Cortex of kidney (tissue), 1 donor: ENCODE measurements at places on chromosomes 11 and 22.

- DNase-seq: no peak
Observed at GRCh38 chr11:84024266-84024665, 738.1 kb upstream of the CCDC90B start.

DNA sequence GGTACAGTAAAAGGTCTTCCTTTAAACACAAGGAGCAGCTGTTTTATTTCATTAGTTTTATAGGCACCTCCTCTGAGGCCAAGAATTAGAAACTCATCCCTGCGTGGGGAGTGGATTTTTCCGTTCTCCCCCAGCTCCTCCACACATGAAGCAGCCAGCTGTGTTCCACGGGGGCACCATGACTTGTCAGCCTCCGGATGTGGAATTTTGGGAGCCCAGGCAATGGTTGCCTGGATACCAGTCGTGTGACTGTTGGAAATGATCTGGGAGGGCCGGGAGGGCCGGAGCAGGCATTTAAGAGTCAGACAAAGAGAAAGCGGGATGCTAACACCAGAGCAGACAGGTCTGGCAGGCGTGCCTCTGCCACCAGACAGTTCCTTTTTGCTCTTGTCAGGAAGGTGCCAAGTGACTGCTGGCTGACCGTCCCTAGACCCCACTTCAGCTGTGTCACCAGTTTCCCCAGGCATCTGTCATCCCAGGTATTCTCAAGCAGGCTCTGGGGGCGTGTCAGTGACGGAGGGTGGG lies 15.9 kb upstream of the CDC42EP2 start:
- DNase-seq: no peak

DNA sequence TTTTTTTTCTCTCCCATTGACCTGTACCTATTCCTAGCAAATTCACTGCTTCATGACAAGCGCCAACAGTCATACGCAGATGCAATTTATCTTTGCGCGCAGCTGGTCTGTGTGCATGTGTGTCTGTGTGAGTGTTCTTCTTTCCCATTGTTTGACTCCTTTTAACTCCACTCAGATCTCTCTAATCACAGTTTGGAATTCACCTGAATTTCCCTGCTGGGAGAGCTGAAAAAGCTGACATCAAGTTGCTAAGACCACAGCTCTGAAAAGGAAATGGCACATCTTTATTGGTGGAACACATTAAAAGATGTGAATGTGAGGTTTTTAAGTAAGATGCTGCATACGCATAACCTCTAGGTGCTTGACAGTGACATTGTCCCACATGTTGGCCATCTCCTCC lies 187.4 kb upstream of the MTMR2 start:
- DNase-seq: no peak

- no peak for DNase-seq
Observed at GRCh38 chr22:17267661-17268330, 48.6 kb upstream of the ADA2 start.

- DNase-seq: no peak
Observed at GRCh38 chr11:114162719-114163123, 103.2 kb downstream of the ZBTB16 start.

DNA sequence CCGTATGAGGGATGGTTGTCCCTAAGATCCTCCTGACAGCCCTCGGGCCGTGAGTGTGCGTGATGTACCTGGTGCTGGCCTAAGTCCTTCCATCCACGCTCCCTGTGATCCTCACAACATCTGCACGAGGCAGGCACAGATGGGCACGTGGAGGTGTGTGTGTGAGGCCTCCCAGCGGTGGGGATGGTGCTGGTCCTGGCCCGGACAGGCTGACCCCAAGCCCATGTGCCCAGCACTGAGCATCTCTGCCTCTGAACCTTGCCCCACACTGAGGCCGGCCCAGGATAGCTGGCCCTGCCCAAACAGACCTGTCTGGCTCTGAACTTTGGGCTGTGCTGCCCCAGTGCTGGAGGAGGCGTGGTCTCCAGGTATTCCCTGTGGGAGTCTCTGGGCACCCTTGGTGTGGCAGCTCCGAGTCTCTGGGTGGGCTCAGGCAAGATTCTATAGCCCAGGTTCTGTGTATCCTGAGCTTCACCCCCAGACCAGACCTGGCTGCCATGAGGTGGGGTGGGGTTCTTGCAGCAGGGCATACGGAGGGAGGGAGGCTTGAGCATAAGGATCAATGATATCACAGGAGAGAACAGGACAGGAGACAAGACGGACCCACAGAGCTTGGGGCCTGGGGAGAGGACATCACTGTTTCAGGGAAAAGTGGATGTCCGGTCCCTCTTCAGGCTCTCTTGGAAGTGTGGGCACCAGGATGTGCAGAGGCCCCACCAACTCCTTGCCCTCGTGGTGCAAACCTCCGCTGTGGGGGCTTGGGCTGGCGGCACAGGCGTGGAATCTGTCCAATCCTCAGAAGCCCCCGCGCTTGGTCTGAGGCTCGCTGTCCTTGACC lies 881.8 kb downstream of the BRD1 start:
- no peak for DNase-seq

DNA sequence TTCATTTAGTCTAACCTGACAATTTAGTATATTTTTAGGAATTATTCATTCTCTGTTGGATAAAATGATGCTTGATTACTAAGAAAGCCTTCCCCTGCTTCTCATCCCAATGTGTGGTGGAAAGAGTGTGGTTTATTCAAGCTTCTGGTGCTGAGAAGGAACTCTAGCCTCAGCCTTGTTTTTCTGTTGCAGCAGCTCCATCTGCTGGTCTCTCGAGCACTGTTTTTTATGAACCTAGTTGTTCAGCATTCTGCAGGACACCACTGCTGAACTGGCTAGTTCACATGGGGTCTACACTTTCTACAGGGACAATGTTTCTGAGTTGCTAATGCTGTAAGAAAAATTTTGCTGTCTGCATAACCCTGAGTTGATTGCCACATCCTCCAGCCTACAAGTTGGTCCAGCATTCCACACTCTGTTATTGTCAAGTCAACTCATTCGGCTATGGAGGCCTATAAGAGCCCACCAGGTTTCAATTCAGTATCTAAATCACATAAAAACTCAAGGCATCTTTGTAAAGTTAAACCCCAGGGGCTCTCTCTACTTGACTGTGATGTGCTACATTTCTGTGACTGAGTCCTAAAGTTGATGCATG lies 14.3 kb downstream of the OR2AG2 start:
- no peak for DNase-seq

DNA sequence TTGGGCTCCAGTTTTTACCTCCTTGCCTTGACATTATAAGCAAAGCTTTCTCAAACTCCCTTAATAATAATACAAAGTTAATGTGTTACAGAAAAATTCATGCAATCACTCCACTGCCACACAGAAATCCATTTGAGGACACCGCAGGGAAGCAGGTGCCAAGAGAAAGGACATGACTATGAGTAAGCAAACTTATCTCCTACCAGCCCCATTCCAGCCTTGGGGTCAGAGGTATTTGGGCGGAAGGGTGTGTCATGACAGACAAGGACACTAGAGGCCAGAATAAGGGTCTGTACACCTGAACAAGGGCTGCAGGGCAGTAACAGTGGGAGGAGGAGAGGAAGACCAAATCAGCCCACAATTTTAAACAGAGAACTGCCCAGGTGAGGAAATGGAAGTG lies 5.9 kb downstream of the GNG3 start:
- DNase-seq: no peak

- DNase-seq: no peak
Observed at GRCh38 chr11:66316849-66317251, at the start of gene CD248. CD248 (minus strand) TSS chr11:66317044; CDS start chr11:66317027, 17 bp downstream.

DNA sequence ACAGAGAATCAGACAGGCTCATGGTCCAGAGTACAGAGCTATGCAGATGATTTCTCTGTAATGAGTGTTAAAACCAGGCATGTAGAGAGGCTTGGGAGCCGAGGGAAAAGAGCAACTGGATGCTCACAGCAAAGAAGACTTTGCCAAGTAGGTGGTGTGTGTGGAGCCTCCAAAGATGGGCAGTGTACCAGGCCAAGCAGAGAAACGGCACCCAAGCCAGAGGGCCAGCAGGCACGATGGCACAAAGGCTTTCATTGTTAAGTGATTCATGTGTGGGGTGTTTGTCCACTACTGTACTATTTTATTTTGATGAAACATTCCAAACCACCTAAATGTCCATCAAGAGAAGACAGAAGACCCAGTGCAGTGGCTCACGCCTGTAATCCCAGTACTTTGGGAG lies 11.1 kb downstream of the RANGAP1 start:
- DNase-seq: no peak

DNA sequence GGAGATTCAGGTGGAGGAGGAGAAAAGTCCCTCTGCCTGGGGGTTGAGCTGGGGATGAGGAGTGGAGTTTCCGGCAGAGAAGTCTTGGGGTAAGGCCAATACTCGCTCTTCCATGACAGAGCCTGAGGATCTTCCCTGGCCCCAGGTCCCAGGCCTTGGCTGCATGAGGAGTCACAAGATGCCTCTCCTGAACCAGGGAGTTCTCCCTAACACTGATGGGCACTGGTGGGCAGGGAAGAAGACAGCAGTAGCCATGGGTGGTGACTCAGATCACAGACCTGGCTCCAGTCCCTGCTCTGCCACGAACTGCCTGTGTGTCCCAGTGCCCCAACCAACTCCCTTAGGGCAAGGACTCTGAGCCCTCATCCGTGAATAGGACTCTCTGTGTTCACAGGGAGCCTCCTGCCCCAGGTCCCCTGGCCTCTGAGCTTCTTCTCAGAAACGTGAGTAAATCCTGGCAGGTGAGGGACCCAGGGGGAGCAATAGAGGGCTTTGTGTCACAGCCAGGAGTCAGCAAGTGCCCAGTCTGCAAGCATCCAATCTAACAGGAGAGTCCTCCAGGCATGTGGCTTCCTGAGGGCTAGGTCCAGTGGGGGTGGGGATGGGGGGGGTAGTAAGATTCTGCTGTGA lies 45.5 kb upstream of the FTH1 start:
- DNase-seq: no peak

GRCh38 chr22:35519306-35520000 lies 21.2 kb upstream of the RASD2 start:
- DNase-seq: no peak

- no peak for DNase-seq
Observed at GRCh38 chr22:18058371-18059093, 19.3 kb upstream of the PEX26 start.

GRCh38 chr11:69193629-69194028 lies 37.9 kb downstream of the SMIM38 start:
- DNase-seq: no peak

DNA sequence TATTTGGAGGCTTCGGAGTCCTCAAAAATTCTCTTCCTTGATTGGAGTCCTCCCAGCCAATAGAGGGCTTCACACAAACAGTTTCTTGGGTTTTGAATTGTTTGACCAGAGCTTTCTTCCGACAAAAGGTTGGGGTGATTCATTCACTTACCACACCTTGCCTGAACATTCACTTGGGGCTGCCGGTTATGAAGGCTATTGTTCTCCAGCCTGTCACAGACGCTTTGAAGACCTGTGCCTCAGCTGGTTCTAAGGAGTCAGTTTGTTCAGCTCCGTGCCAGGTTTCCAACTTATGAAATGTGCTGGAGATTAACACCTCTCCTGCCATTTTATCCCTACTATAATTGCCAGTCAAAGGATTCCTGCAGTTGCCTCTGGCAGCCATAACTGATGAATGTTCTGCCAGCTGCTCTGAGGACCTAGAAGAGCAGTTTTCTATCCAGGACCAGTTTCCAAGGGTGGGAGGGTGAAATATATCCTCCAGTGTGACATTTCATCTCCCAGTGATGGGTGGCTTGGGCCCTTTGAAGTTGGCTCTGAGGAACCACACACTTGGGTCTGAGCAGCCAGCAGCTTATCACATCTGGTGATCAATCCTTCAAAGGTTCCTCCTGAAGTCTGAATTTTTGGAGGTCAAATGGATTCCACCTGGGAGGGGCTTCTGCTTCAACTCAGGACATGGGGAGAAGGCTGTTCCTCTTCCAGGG lies 31.4 kb downstream of the LIMK2 start:
- no peak for DNase-seq

DNA sequence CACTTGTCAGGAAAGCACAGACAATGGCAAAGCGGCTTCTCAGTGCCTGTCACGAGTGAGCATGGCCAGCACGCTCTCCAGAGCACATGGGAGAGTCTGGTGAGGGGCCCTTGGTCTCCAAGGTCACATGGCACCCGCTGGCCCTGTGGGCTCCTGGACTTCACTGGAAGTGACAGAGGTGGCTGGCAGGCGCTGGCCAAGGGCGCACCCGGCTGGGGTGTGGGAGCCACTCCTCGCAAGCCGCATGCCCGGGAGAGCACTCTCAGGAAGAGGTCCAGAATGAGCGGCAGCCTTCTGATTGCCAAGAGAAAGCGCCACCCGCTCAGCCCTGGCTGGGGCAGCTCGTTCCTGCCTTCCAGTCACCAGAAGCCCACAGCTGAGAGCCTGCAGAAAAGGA lies 17.1 kb upstream of the MOB2 start:
- DNase-seq: no peak
